ENCODE measurements at places on chromosomes 4 and X.

DNA sequence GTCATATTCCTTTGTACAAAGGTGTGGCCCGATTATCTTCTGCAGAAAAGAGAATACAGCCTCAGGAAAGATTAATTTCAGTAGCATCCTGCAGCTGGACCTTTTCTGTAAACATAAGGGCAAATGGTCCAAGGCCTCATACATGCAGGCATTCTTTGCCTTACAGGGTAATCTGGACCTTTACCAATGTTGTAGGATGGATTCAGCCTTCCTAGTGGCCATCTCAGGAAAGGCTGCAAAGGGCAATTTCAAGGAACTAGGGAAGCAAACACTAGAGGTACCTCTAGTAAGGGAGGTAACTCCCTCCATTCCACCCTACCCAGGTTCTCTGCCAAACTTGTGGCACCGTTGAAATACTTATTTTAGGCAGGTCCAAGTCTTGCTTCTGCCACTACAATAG lies 43.0 kb downstream of the UGT2B28 start:
- no peak for DNase-seq

DNA sequence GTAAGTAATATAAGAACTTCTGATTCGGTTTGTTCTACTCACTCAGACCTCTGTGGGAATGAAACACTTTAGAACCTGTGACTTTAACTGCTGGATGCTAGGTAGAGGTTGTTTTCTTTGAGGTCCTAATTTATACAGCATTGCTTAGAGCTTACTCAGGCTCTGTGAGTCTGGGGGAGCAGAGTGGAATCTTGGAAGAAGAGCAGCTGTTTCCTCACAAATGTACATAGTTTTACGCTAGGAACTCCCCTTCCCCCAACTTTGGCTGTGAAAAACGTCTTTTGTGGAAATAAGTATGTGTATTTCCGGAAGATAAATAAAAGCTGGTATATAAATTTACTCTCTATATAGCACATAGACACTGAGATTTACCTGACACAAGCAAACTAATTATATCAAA lies 141.4 kb downstream of the NAA11 start:
- no peak for DNase-seq

DNA sequence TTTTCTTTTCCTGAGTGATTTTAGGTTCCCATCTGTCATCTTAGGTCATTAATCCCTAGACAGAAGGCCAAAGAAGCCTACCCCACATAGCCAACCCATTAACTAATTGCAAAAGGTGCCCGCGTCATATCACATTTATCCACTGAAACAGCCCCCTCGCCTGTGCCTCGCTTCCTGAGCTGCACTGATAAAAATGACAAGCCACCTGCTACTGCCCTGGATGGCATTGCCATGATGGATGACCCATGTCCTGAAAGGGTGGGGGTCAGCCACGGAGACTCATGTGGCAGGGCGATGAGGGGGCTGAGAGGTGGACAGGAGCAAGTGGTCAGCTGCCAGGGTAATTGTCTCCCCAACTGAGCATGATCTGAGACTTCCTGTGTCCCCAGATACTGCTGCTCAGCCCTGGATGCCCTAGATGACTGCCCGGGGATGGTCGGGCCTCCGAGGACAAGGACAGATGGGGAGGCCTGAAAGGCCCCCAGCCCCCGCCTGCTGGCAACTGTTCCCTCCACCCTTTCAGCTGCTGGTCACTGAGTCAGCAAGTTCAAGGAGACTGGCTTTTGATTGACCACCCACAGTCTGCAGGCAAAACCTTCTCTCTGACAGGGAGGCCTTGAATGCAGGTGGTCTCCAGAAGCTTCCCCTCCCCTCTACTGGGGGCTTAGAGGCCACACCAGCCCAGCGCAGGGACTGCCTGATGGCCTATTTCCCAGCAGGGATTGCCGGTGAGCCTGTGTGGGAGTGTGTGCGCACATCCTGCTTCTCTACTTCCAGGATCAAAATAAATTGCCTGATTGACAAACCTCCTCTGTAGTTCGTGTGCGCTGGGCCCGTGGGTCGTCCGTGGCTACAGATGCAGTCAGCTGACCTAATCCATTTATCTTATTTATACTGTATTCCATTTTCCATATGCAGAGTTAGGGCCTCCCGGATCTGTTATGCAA lies 496.3 kb downstream of the BCOR start:
- DNase-seq, result no peak

DNA sequence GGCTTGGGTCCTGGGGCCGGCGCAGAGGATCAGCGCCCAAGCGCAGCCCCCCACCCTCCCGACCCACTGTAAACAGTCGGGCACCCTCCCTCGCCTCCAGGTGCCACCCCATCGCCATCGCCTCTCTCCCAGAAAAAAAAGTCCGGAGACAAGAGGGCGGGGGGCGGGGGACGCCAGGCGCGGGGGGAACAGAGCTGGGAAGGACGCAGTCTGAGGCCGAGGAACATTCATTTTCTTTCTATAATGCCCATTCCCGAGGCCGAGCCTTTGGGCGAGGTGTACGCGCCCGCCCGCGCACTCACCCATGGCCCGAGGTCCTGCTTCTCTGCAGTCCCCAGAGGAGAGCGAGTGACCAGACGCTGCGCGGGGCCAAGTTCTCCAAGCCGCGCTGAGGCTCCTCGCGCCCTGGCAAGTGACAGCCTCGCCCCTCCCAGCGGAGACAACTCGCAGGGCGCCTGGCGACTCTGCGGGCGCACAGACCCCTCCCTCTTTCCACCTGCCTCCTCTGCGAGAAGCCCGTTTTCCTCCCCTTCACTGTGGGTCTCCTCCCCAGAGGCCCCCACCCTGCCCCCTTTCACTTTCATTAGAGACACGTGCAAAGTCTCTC lies 63.5 kb upstream of the WDR17 start:
- DNase-seq, result peak; percentile 2

DNA sequence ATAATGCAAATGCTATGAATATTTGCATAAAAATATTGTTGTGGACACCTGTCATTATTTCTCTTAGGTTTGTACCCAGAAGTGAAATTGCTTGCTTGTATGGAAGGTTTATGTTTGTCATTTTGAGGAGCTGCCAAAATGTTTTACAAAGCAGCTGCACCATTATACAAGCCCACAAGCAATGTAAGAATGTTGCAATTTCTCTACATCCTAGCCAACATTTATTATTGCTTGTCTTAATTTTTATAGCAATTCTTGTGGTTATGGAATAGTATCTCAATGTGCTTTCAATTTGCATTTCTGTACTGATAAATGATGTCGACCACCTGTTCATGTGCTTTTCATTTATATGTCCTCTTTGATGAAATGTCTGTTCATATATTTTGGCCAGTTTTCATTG lies 18.7 kb upstream of the RBMX start:
- no peak for DNase-seq

DNA sequence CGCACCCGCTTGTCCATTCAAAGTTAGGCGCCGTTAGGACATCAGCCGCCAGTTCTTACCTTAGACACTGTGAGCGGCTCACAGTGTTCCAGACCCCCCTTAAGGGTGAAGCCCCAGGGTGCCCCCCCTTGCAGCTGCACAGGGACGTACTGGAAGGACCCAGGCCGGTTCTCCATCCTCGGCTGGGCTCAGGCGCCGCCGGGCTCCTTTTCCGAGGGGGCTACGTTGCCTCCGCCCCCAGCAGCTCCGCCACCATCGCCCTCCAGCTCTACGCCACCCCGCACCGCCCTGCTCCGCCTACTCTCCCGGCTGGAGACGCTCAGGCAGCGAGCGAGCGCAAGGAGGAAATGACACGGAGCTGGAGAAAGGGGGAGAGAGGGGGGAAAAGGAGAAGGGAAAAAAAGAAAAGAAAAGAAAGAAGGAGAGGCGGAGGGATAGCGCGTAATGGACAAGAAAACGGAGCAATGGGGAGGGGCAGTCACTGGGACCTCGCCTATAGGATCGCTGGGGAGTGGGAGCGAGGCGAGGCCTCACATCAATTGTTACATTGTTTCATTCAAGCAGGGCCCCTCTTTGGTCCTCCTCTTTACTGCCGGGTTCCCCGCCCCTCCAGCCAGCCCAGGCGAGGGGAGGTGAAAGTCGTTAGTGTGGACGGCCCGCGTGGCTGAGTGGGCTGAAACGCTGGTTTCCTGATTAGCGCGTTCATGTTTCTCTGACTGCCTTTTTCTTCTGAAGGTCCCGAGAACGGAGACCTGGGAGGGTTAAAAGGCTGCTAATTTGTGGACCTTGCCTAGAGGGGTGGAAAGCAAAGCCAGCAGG lies at the start of gene SHROOM4:
Gene SHROOM4, minus strand, starts transcription at position 352 of the 819 bp plus-strand sequence. Its CDS starts 176 bp downstream, at position 176.
- peak; percentile 73 for DNase-seq

- DNase-seq, result no peak
Measured at GRCh38 chr4:1599491-1600210, 84.5 kb downstream of the FAM53A start.

DNA sequence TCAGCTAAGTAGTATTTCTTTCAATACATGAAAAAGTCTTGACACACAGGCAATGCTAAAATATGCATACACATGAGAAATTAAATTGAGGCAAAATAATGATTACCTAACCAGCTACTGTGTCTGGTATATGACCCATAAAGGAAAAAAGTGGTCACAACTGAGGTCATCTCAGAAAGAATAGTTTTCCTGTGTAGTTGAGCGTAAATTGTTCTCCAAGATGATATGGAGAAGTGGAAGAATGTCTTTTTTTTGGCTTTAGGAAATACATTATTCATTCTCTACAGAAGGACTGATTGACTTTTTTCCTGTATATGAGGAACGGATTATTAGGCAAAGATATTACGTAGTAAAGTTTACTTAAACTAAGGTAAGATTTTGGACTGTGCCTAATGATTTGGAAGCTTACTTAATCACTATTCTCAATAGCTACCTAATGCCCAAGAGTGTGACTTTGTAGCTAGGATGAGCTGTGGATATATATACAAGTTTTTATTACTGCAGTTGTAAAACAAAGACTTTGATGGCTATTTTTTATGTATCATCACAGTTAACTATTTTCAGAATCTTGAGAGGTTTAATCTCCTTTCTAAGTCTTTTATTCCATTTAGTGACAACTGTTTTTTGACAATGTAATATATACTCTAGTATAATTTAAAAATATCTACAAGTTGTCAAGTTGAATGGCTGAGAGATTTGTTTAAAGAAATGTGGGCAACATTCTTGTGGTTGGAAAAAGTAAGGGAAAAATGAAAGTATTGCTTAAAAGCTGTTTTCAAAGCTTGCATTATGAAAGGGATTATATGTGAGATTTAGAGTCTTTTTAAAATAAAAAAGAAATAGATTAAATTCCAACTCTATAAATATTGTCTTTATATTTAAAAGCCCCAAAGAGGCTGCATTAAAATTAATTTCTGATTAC lies 100.2 kb downstream of the PDLIM5 start:
- DNase-seq, result peak; percentile 85

- no peak for DNase-seq
Measured at GRCh38 chr4:83850435-83850834, 314.5 kb downstream of the GPAT3 start.

- DNase-seq, result no peak
Measured at GRCh38 chr4:163200727-163201349, 34.1 kb upstream of the NAF1 start.

GRCh38 chrX:19382555-19383145 lies 38.9 kb downstream of the PDHA1 start:
- DNase-seq, result peak; percentile 35

DNA sequence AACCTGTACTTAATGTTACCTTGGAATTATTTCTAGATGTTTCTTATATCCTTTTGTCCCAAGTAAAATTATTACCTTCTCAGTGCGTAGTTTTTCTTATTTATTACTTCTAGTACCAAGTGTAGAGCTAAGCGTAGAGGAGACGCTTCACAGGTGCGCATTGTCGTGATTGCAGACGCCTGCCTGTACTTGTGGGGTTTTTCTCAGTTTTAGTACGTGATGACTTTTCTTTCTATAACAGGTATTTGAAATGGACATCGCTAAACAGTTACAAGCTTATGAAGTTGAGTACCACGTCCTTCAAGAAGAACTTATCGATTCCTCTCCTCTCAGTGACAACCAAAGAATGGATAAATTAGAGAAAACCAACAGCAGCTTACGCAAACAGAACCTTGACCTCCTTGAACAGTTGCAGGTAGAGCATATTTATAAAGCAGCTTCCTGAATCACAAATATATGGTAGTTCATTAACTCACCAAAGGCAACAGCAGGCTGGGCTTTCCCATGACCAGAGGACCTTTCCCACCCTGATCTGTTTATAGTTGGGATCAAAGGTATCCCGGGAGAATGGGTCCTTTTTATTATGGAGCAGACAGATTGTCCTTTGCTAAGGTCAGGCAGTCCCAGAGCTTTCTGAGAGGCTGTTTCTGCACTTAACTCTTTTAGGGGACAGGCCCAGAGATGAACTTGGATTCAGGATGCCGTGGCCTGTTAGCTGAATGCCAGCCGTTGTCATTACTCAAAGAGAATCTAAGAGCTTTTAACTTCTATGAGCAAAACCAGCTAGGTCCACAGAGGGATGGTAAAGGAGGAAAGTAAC lies 172.9 kb downstream of the PTTG2 start:
- no peak for DNase-seq

GRCh38 chr4:85603437-85604336 lies 128.7 kb downstream of the ARHGAP24 start:
- DNase-seq, result peak; percentile 93

DNA sequence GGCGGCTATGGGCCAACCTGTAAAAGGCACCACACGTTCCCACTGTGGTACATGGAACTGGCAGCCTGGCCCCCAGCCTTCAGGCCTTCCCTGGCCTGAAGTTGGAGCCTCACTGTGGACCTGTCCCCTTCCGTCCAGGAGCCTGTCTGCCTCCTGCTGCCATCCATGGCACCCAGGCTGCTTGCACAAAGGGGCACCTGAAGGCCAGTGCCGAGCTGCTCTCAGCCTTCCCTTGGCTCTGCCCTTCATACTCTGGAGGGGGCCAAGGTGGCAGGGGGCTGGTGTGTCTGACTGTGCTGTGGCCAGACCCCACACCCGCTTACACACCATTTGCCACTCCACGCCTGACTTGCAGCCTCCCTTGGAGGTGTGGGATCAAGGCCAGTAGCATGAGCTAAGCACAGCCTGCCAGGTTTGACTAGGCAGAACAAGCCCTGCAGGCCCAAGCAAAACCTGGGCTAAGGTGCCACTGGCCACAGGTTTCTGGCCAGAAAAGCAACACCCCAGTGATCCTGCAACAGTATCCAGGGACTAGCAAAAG lies 17.3 kb upstream of the GIMD1 start:
- no peak for DNase-seq

GRCh38 chr4:97396097-97396496 lies 747.2 kb downstream of the STPG2 start:
- peak; percentile 16 for DNase-seq

- peak; percentile 47 for DNase-seq
Measured at GRCh38 chrX:19046343-19047215, 62.7 kb upstream of the PHKA2 start.

DNA sequence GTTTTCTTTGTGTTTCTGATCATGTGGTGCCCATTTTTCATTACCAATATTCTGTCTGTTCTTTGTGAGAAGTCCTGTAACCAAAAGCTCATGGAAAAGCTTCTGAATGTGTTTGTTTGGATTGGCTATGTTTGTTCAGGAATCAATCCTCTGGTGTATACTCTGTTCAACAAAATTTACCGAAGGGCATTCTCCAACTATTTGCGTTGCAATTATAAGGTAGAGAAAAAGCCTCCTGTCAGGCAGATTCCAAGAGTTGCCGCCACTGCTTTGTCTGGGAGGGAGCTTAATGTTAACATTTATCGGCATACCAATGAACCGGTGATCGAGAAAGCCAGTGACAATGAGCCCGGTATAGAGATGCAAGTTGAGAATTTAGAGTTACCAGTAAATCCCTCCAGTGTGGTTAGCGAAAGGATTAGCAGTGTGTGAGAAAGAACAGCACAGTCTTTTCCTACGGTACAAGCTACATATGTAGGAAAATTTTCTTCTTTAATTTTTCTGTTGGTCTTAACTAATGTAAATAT lies 110.4 kb downstream of the IL13RA2 start:
- DNase-seq, result peak; percentile 12
